HS-5 (cell line): ENCODE measurements at places on chromosomes 1 and 21.

GRCh38 chr1:209063767-209064659 is 519.5 kb upstream of the CAMK1G start:
- no peak for DNase-seq

DNA sequence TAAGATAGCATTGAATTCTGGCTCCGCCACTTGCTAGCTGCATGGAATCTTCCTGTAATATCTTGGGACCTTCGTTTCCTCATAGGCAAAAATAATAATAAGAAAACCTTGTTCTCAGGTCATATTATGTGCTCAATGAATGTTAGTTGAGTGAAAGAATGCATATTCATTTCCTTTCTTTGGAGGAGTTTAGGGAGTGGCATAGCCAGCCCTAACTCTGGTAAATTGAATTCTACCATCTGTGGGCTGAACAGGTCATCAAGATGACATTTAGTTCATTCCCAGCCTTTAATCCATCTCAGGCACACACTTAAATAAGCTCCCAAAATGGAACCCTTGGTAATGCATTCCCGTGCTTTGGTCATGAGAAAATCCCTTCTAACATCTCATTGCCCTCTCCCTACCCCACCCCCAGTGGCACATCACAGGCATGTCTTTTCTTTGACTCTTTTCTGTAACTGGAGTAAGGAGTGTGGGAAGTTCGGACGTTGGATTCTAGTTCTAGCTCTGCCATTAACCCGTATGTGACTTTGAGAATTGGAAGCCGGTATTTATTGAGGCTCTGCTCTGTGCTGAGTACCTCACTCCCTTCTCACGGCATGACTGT is 13.2 kb upstream of the MYOG start:
- DNase-seq, result no peak

GRCh38 chr1:12518931-12519692 is 98.9 kb downstream of the DHRS3 start:
- no peak for DNase-seq

DNA sequence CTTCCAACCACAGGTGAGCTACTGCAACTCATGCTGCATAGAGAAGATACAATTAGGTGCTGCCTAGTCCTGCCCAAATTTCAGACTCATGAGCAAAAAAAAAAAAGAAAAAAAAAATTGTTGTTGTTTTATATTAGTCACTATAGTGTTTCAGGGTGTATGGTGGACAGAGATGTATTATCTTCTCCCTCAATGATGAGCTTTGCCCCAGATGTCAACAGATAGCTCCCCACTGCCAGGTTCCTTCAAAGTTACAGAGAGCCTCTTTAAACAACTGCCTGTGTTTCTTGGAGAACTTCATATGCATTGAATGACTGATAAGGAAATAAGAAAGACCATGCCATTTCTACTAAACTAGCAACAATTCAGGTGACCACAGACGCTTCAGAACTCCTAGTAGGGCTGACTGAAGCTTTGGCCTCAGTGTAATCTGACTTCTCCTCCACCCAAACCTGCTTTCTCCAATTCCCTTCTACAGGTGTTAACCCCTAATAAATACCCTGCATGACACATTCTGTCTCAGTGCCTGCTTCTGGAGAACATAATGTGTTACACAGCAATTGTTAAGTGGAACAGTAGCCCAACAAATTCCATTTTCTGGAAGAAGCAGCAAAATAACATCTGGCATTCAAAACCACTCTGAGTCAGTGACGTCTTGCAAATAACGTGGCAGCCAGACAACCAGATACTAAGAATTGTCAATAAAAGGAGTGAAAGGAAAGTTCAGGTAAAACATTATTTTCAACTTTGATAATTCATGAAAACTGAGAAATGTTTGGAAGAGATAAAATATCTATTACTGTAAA is 147.7 kb downstream of the CDC42BPA start:
- peak; percentile 50 for DNase-seq

DNA sequence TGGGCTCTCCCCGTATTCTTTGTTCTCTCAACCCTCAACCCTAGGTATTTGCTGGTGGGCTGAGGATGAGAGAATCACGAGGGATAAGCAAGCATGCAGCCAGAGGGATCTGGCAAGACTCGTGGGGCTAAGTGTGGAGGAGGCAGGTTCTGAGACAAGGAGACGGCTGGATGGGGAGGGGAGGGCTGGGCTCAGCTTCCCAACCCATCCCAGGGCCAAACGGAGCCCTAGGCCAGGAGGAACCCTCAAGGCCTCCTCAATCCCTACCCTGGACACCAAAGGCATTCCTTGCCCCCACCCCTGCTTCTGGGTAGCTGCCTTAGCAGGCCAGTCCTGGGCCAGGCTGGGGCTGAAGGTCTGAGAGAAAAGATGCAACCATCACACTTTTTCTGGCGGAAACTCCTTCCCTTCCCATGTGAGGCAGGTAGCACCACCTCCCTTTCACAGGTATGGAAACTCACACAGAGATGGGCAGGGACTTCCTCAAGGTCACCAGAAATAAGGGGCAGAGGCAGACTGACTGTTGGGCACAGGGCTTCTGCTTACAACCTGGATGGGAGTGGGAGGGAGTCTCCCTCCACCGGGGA is 6.2 kb downstream of the MEF2D start:
- no peak for DNase-seq

DNA sequence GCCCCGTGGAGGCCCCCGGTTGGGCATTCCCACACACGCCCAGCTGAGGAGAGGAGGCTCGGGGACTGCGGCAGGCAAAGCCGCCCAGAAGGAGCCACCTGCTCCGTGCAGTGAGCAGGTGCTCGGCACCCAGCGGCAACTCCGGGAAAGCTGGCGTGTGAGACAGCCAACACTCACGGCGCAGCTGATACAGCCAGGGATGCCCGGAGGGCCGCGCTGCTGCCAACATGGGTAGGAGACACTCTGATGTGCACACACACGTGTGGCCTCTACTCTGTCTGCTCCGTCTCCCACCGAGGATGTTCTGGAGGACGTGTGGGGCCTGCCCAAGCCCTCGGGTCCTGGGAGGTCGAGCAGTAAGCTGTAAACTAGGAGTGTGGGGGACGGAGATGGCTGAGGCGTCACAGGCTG is 12.9 kb downstream of the MORN1 start:
- no peak for DNase-seq

GRCh38 chr1:98422816-98423215 is 238.7 kb upstream of the SNX7 start:
- DNase-seq, result no peak

GRCh38 chr1:234893725-234894630 is 234.7 kb downstream of the TOMM20 start:
- peak; percentile 11 for DNase-seq

DNA sequence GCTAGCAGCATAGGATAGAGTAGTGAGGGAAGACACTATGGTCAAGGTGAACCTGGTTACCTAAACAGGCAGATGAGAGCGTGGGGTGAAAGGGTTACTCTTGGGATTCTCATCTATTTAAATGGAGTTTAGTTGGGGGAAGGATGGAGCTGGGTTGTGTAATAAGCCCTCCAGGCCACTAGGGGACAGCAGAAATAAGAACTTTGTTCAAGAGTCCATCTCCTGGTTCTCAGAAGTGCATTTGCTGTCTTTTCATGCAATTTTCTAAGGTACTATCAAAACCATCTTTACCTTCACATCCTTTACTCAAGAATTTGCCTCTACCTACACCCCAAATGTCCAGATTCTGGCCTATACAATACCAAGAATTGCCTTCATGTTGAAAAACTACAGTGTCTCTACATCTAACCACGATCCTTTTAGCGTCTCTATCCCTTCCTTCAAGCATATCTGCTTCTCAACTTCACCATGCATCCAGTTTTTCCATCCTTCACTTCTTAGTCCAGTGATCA is 28.0 kb downstream of the SLAMF1 start:
- DNase-seq, result no peak

DNA sequence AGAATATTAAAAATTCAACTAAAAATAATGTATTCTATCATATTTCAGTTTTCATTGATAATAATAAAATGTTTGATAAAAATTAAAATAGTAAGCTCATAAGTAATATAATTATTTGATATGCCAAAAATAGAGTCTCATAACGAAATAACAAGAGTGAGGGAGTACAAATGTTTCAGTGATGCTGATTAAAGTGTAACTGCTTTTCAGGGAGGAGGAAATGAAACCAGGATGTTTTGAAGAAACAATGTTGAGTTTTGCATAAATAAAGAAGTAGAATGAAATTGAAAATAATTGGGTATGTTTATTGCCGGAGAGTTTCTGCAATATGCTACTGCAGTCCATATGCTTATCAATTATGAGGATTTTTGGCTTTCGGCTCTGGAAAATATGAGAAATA is 1159.8 kb upstream of the ADGRL2 start:
- DNase-seq, result no peak

DNA sequence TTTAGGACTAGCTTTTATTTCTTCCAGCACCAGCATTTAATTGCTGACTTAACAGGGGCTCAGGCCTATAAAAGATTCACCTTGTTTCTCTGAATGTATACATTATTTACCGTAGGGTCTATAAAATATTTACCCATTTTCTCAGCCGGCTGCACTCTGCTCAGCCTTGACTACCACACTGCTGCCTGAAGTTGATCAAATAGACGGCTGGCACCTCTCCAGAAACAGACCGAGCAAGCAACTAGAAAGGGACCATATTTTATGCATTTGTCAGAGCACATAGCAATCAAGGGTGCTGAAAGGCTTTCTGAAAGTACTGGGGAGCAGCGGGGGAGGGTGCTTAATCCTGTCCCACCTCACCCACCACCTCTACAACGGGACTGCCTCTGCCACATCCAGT is 64.7 kb upstream of the FGGY start:
- DNase-seq, result no peak

DNA sequence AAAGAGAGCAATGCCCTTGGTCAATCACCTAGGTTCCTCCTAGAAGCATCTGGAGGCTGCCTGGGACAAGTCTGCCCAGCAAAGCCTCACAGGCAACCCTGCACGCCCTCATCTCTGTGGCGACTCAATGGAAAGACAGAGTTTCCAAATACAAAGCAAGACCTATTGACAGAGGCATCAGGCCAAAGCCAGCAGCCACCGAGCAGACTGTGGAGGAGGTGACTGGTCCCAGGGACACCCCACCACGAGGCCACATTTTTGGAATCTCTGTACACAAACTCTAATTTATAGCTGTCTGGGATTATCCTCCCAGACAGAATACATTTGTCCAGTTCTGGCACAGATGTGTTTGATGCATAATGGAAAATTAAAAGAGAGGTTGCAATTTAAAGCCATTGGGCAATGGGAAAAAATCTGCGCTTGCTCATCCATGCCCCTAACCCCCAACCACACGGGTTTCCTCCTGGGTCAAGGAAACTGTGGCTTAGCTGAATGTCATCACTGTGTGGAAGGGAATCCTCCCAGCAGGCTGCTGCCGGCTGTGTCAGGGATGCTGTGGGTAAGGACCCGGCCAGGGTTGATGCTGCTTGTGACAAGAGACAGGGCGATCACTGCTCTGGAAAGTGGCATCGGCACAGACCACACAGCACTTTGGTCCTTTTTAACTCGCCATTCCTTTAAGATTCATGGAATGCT is 14.3 kb downstream of the TSPAN2 start:
- DNase-seq, result no peak

- DNase-seq, result no peak
Measured at GRCh38 chr1:63524201-63524600, 876 bp downstream of the EFCAB7 start.

DNA sequence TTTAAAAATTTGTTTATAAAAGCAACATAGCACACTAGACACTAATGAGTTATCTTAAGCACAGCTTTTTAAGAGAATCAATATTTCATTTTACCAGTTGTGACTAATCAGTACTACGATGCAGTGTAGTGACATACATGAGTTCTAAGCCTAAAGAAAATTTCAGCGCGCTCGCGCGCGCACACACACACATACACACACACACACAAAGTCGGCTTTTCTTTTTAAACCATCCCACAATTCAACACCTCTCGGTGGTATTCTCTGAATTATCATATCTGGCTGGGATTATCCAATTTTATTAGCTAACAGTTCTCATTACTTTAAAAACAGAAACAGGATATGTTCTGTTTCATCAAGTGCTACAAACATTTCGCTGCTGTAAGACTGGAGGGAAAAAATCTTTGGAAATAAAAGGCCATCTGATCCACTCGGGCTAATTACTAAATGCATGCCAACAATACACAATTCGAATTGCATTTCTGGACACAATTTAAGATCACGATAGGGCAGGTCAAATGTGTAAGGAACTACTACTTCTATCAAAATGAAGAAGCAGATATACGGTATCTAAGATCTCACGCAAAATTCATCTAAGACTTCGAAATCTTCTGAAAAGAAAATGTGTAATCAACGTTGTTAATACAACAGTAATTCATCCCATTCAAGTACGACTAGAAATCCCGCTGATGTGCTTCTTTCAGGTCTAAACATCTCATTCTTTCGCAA is 1.2 kb downstream of the TUT4 start:
- DNase-seq, result peak; percentile 32

DNA sequence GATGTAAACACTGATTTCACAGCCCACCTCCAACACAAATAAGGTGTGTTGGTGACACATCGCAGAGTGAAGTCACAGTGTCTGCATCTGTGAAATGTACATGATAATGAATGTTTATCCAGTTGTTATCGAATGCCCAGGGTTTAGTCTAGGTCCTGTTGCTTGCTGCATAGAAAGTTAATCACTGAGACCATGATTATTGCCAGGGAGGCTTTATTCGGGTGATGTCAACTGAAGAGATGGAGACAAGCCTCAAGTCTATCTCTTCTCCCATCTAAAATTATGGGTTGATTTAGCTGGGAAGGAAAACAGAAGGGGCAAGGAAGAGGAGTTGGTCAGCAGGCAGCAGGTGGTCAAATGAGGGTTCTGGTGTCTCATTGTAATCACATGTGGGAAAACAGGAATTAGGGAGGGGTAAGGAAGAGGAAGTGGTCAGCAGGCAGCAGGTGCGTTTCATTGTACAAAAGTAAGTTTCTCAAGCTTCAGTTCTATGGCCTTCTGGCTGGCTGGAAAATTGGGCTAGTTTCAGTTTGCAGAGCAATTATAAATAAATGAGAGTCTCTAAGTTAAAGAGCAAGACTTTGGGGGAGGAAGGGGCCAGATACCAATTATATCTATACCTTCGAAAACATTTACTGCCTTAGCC is 146.3 kb upstream of the DNAH14 start:
- DNase-seq, result no peak

- DNase-seq, result no peak
Measured at GRCh38 chr1:38114241-38115026, 67.8 kb upstream of the POU3F1 start.

- no peak for DNase-seq
Measured at GRCh38 chr1:61238359-61238665, 156.0 kb downstream of the NFIA start.

- no peak for DNase-seq
Measured at GRCh38 chr1:190949939-190950338, 472.3 kb upstream of the BRINP3 start.

GRCh38 chr1:94866164-94866807 is 46.1 kb downstream of the SLC44A3 start:
- no peak for DNase-seq

GRCh38 chr1:5297180-5297885 is 642.9 kb downstream of the AJAP1 start:
- DNase-seq, result no peak
